Stimulated activated CD4-positive, alpha-beta T cell treated with anti-CD3 and anti-CD28 coated beads, Interleukin-12 subunit alpha, Interleukin-12 subunit beta, amount 100 ng/mL, for 48 hours (primary cell): ENCODE measurements at places on chromosomes 1 and 21.
A peak's percentile ranks its signal among the peaks of the same experiment; 100 is the strongest.

DNA sequence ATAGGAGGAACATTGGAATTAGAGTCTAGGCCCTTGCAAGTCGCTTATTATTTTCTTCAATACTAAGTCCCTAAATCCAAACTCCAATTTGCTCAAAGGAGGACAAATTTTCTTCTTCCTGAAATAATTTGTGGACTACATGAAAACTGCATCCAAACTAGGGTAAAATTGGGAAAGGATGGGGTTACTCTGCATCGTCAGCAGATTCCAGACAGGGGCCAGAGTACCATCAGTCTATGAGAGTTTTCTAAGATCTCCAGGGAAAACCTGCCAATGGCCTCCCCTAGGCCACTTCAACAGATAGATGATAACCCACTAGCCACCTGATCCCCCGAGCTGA is 508 bp downstream of the HEYL start:
- DNase-seq, result no peak

GRCh38 chr1:11289064-11289463 is 16.1 kb downstream of the UBIAD1 start:
- no peak for DNase-seq

DNA sequence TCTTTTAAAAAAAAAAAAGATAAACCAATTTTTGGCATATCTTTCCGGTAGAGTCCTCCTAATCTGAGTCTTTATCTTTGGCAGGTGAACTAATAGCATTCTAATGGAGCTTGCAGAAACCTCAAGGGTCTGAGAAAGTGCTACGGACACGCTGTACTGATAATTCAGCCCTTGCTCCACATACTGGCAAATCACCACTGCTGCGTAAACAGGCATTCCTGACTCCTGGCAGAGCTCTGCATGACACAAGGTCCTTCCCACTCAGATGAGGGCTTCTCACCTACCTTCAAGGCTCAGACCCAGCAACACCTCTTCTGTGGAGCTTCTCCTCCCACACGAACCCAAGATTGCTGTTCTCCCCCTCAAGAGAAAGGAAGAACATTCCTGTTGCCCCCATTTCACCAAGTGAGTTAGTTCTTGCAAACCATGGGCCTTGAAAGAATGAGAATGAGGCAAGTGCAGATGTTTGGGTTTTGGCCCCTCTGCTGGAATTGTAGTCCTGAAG is 48.0 kb downstream of the LYST start:
- no peak for DNase-seq

- DNase-seq, result peak; percentile 37
Observed at GRCh38 chr1:236534151-236534651, 10.4 kb downstream of the LGALS8 start.

GRCh38 chr1:65844821-65845534 is 52.3 kb downstream of the PDE4B start:
- no peak for DNase-seq

GRCh38 chr1:234571702-234572101 is 38.3 kb downstream of the IRF2BP2 start:
- no peak for DNase-seq

DNA sequence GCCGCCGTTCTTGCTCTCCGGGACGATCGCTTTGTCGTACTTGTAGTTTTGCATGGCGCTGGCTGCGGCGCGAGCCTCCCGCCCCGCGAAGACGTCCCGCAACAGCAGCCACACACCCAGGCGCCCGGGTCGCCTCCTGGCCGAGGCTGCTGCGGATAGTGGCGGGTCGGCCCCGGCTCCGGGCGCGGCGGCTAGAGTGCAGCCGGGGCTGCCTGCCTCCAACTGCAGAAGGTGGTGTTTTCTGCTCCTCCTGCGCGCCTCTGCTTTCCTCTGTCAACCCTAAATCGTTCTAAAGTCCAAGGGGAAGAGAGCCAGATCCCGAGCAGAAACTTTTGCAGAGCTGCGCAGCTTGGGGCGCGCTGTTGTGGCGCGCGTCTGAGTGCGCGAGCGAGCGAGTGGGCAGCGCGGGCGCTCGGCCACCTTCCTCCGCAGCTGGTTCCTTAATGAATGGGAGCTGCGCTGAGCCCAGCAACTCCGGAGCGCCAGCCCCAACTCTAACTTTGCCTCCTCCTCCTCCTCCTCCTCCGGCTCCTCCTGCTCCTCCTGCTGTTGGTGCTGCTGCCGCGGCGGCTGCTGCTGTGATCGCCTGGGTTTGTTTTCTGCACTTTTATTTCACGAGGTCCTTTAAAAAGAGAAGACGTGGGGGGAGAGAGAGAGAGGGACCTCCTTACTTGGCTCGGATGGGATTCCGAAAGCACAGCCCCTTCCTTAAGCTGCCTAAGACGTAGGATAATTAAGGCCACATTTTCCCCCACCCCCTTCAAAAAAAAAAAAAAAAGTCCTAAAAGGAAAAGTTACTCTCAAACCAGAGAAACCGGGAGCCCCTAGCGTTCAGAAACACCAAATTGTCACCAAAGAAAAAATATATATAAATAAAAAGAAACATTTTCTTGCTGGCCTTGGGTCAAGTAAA is at the start of gene PLPP3:
PLPP3 (minus strand) TSS at position 601 of the 913 bp plus-strand sequence; CDS start at position 54, 547 bp downstream.
- no peak for DNase-seq

DNA sequence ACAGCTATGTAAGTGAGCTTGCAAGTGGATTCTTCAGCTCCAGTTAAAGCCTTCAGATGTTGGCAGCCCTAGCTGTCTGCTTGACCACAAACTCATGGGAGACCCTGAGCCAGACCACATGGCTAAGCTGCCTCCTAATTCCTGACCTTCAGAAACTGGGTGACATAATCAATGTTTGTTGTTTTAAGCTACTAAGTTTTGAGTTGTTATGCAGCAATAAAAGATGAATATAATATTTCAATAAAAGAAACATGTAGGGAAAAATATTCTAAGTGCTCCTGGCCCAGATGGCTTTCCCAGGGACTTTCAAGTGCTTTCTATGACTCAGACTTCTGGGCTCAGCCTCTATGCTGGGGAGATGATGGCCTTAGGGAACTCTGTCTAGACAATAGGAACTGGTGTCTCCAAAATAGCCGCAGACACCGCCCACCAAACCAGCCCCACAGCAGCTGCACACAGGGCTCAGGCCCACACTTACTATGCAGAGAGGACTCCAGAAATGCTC is 20.3 kb upstream of the AZIN2 start:
- no peak for DNase-seq

DNA sequence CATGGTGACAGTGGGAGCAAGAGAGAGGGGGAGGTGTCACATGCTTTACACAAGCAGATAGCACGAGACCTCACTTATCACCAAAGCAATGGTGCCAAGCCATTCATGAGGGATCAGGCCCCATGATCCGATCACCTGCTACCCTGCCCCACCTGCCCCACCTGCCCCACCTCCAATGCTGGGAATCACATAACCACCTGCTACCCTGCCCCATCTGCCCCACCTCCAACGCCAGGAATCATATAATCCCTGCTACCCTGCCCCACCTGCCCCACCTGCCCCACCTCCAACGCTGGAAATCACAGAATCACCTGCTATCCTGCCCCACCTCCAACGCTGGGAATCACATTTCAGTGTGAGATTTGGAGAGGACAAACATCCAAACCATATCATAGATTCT is 10.6 kb upstream of the AIRE start:
- DNase-seq, result no peak

- DNase-seq, result no peak
Observed at GRCh38 chr1:210817385-210818275, 316.3 kb downstream of the KCNH1 start.

DNA sequence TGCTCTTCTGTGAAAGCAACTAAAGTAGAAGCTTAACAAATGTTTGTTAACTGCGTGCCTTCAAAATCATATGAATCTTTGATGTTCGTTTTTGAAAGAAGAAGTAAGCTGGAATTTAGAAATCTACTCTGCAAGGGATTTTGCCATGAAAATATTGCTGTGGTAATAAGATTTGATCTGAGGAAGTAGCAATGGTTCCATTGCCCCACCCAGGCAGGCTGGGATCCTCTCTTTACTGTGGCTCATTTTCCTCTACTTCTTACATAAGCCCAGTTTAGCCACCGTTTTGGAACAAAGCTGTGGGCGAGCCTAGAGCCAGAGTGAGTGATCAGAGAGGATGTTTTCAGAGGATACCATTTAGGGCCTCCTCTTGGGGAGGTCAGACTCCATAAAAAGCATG is 20.3 kb upstream of the PTGFRN start:
- DNase-seq, result no peak

GRCh38 chr1:231720652-231721325 is 94.2 kb downstream of the DISC1 start:
- no peak for DNase-seq

- no peak for DNase-seq
Observed at GRCh38 chr1:170407581-170407980, 124.4 kb upstream of the GORAB start.

- DNase-seq, result peak; percentile 55
Observed at GRCh38 chr21:38768471-38769063, 37.2 kb upstream of the ETS2 start.

DNA sequence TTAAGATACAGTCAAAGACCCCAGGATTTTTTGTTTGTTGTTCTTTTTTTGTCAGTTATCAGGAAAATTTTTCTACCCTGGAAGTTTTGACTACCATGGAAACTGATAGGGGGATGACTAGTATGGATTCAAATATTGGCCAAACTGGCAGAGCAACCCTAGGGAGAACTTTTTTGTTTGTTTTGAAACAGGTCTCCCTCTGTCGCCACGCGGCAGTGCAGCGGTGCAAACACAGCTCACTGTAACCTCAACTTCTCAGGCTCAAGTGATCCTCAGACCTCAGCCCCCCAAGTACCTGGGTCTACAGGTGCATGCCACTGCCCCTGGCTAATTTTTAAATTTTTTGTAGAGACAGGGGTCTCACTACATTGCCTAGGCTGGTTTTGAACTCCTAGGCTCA is 46.6 kb downstream of the TOR3A start:
- DNase-seq, result no peak

DNA sequence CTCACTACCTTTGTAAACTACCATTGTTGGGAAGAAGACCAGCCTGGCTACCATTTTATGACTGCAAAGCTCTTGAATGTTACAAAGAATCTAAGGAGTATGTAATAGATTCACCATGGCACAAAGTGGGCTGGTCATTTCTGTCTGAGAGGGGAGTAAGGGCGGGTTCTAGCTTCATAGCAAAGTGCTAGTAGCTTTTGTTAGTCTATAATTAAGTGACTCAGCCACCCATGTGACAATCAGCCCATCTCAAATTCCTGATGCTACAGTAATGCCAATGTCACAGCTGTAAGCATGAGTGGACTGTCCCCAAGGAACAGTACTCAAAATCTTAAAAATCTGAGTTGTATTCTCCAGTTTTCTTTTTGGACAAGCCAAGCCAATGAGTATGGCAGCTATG is 15.4 kb upstream of the OTUD3 start:
- DNase-seq, result no peak

DNA sequence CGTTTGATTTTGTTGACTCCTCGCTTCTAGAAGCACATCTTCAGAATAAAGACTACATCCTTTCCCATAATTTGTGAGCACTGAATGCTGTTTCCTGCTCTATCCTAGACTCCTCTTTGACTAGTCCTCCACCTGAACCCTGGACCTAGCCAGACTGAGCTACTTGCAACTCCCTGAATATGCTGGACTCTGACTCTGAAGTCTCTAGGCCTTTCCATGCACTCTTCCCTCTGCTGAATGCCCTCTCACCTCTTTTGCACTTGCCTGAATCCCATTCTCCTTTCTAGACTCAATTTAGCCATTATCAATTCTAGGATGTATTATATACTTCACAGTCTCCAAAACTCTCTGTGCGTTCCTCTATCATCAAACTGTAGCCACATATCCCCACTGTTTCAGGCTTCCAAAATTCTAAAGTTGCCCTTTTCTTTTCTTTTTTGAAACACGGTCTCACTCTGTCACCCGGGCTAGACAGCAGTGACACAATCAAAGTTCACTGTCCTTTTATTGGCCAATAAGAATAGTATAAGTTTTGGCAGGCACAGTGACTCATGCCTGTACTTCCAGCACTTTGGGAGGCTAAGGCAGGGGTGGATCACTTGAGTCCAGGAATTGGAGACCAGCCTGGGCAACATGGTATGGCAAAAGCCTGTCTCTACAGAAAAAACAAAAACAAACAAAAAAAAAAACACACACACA is 127.0 kb downstream of the LTN1 start:
- no peak for DNase-seq

DNA sequence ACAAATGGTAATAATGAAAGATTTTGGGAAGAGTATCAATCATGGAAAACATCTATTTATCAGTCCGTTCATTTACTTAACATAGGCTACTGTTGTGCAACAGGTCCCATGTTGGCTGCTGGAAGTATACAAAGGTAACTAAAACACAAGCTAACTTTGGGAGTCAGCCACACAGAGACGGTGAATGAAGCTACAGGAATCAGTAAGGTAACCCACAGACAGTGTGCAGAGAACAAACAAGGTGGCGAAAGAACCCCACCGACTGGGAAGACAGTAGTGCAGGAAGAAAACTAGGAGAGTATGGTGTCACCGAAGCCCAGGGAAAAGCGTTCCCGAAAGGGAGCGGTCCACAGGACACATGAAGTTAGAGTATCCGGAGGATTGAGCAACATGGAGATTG is 342.3 kb downstream of the SMYD3 start:
- no peak for DNase-seq

- no peak for DNase-seq
Observed at GRCh38 chr1:167708940-167709389, 12.8 kb upstream of the MPZL1 start.

DNA sequence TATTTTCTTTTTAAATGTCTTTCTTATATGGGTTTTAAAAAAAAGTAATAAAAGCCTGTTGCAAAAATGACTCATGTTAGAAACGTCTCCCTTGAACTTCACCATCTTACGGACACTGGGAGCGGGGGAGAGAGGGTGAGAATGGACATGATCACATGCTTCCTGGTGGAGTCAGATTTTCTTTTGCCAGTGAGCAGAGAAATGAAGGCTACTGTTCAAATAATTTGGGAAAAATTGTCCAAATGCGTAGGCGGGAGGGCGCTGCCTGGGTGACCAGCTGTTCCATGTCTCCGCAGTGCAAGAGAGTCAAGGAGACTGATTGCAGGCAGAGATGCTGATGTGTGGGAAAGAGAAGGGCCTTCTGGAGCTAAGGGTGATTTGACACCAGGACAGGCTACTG is 23.1 kb downstream of the EIF2D start:
- DNase-seq, result no peak

DNA sequence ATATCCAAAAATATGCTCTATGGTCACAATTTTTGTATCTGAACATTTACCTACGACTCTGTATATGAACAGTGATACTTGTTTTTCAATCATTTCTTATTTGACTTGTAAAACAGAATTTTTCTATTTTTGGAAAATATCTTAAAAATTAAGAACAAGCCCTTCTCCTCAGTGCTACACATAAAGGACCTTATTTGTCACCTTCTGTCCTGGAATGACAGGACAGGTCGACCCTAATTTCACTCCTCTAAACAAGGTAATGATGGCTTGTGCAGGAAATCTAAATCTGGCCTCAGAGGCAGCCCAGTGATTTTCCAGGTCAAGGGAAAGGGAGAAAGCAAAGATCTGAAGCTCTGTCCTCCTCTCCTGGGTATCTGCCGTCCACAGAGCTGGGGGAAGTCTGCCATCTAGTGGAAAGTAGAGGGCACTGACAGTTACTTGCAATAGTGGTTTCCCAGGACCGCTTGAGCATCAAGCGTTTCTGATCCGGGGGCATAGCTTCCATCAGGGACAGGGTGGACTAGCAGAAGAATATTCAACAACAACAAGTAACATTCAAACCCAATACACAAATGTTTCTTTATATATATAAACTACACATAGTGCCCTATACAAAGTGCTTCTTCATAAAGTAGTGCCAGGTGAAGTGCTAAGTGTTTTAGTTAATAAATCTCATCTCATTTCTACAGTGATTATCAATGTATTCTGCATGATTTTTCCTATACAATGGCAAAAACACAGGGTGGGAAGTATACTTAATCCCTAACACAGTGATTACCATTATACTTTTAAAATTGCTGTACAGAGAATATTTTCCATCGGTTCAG is 74.6 kb downstream of the SLC25A24 start:
- DNase-seq, result peak; percentile 42

- no peak for DNase-seq
Observed at GRCh38 chr1:92790081-92790480, 5.2 kb upstream of the EVI5 start.
